ENCODE measurements at places on chromosomes 11 and 22. TPM values are rescaled to one million over a fixed set of nuclear protein-coding genes. Genes with fewer than 3 reads are reported as not detected.
A peak's percentile ranks its signal among the peaks of the same experiment; 100 is the strongest.

The SLC37A2 gene
- 11.4 TPM for total RNA-seq

DNA sequence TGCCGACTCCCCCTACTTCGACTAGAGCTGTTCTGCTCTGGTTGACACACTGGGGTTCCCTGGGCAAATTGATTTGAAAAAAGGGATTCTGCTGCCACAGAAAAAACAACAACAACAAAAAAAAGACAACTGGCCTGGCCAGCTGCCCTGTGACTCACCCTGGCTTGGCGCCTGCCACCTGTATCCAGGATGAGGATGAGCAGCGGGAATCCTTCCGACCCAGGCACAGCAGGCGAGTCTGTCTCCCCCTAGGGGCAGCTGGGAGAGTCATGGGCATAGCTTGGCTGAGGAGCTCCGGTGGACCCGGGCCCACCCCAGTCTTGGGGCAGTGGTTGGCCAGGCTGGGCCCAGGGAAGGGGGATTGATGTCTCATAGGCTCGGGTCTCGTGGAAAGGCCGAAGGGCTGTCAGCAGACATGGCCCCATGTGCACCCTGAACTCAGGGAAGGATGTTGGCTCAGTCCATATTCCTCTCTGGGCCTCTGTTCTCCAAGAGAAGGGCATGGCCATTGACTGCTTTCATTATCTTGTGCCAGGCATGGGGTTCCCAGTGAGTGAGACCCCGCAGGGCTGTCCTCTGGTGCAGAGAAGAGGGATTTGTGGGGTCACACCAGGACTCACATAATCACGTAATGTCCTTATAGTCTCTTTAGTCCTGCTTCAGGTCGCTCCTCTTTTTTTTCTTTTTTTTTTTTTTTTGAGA is 10.4 kb upstream of the SUN2 start:
- peak; percentile 23 for DNase-seq

GRCh38 chr11:132139181-132139580 is 768.8 kb downstream of the NTM start:
- no peak for DNase-seq

DNA sequence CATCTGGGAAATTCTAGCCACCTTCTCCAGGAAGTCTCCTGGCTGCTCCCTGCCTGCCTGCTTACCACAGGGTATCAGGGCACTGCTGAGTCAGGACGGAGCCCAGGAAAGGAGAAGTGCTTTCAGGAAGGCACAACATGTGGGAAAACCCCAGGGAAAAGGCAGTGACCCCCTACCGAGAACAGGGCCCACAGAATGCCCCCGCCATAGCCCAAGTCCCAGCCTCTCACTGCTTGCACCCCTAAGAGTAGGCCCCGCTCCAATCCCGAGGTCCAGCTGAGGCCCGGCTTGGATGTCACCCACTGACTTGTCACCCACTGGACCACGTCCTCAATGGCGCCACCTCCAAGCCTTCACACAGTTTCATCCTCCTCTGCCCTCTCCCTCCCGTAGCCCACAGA is 34.1 kb downstream of the ARAP1 start:
- no peak for DNase-seq

DNA sequence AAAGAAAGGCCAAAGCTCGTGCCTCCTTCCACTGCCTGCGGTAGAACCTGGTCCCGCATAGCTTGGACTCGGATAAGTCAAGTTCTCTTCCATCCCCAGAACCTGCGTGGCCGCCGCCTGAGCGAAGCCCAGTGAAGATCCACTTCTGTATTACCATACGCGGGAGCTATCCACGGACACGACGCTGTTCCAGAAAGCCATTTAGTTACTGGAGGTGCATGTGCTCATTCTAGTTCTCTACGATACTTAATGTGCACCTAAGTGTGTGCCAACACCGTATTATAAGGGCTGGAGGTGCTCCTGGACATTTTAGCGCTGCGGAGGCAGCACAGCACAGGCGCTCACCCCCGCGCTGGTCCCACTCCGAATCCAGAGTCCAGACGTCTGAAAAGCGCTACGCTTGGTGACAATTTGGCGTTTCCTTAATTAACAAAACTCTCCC is 1.4 kb downstream of the WT1 start:
- DNase-seq, result no peak

- no peak for DNase-seq
These were observed 61.8 kb downstream of the OTOG start for GRCh38 chr11:17608821-17609220.

- DNase-seq, result no peak
These were observed 63.6 kb upstream of the PPARA start for GRCh38 chr22:46086577-46087335.

GRCh38 chr22:45254388-45254787 is 13.7 kb upstream of the KIAA0930 start:
- DNase-seq, result no peak

Measured in tibial nerve (tissue), 4 donors.